Glutamatergic neuron (in vitro differentiated cells): ENCODE measurements at places on chromosomes 2 and 18.

DNA sequence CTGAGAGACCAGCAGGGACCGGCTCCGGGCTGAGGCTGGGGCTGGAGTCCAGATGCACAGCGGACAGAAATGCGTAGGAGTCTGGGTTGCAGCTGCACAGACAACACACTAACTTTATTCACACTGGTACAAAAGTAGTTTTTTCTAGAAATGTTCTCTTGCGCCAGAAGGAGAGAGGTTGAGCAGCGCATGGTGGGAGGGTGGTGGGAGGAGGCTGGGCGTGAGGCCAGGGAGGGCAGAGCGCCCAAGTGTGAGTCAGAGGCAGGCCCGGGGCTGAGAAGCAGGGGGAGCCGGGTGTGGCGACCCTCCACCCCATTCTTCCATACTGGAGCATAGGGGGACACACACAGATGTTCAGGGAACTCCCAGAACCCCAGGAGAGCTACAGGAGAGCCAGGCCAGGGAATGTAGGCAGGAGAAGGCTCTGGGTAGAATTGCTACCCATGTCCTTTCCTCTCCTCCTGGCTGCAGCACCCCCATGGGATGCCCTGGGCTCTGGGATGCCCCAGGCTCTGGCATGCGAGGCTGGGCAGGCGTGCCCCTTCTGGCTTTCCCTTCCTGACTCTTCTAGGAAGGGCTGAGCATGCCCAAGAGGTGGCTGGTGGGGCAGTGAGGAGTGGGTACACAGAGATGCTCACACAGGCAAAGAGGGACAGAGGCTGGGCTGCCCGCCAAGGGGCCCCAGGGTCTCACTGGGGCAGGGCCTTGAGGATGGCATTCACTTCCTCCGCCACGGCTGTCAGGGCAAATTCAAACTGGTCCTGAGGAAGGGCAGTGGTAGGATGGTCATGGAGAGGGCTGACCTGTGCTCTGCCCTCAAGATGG lies 10.6 kb downstream of the DNAJB2 start:
- DNase-seq: no peak

DNA sequence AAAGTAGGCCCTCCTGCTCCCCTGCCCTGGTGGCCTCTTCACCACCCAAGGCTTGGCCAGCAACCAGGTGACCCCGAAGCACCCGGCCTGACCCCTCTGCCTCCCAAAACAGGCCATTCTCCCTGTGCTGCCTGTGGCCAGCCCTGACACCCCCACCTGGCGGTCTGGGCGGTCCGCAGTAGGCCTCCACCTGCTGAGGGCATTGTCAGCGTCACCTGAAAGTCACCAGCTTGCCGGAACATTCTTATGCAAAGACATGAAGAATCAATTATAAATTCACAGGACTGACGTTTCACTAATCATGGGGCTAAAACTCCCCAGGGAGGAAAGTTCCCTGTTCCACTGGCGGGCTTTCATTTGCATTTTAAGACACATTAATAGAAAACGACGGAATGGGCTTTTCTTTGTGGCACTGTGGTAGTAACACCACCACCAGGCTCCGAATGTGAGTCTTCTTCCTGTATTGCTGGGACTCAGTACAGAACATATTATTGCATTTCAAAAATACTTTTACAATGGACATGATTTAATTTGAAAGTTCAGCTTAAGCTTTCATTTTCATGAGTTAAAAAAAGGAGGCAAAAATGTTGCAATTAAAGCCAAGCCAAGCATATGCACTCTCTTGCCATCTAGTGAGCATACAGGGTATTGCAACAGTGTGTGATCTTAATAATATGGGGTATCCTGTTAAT lies 57.4 kb downstream of the ADI1 start:
- no peak for DNase-seq

DNA sequence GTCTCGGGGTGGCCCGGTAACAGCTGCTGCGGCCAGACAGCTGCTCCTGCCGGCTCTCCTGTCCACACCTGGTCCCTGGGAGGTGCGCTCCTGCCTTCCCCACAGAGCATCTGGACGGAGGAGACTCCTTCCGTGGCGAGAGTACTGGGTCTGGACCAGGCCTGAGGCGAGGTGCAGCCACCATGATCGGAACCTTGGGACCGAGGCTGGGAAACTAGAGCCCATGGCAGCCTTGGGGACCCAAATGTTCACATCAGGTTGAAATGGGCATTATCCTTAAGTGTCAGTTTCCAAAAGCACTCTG lies 628 bp downstream of the GIGYF2 start:
- DNase-seq: no peak

GRCh38 chr2:29724282-29724681 lies 197.1 kb downstream of the ALK start:
- DNase-seq: no peak

DNA sequence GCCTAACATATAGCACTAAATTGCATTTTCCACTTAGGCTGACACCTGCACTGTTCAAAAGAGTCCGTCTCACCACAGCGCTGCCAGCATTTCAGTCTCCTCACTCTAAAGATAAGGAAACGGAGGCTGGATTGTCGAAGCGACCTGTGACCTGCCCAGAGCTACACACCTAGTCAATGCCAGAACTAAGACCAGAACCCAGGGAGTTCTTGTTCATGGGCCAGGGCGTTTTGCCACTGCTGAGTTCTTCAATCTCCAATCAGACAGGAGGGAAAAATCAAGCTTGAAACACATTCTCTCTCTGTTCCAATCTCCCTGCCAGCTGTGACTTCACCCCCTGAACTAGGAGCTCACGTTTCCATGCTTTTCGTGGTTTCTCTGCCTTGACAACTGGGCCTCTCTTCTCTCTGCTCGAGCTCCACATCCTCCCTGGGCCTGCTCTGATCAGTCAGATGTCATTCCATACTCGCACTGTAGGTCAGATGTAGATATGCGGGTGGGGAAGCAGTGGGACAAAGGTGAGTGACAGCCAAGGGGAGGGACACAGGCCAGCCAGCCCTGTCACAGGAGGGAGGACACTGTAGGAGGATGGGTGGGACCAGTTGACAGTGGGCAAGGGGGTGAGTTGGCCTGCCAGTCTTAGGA lies 221.1 kb upstream of the SMAD2 start:
- DNase-seq: no peak
